ENCODE measurements at places on chromosomes 13 and 19.
A peak's percentile ranks its signal among the peaks of the same experiment; 100 is the strongest.

DNA sequence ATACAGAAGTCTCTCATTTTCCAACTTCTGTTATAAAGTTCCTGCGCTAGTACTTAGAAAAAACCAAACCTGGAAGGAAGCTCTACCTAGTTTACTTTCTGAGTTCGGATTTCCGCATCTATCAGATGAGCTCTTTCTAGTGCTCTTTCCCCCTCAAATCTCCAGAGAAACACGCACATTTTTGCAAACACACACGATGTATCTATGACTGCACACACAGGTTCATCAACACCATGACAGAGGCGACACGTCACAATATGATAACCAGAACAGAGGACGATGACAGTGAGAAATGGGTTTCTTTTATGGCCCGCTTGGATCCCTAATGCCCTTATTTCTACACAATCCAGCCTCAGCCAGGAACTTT, 629 bp upstream of the LRRC63 start:
- peak; percentile 21 for DNase-seq

- DNase-seq, result no peak
Observed at GRCh38 chr19:7130043-7130442, 60.5 kb downstream of the ZNF557 start.

- peak; percentile 33 for DNase-seq
Observed at GRCh38 chr13:25874907-25875306, 176.9 kb downstream of the SHISA2 start.

GRCh38 chr19:2432131-2432848, 4.9 kb upstream of the TIMM13 start:
- no peak for DNase-seq

DNA sequence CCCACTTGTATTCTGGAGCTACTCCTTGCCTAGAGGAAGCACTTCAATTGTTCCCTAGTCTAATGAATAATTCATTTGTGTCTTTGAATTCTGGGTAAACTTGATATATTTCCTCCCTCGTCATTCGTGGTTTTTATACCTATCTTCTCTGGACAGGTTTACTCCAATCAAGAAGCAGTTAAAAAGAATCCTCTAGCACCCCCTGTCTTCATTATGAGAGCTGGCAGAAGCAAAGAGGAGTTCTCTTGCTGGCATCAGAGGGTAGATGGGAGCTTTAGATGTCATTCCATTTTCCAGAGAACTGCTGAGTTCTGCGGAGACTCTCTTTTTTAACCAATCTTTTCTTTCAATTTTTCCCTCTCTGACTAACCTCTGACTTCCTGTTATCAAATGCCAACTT, 627.7 kb downstream of the FGF9 start:
- DNase-seq, result no peak

- DNase-seq, result no peak
Observed at GRCh38 chr19:10730932-10731331, 13.1 kb downstream of the DNM2 start.

DNA sequence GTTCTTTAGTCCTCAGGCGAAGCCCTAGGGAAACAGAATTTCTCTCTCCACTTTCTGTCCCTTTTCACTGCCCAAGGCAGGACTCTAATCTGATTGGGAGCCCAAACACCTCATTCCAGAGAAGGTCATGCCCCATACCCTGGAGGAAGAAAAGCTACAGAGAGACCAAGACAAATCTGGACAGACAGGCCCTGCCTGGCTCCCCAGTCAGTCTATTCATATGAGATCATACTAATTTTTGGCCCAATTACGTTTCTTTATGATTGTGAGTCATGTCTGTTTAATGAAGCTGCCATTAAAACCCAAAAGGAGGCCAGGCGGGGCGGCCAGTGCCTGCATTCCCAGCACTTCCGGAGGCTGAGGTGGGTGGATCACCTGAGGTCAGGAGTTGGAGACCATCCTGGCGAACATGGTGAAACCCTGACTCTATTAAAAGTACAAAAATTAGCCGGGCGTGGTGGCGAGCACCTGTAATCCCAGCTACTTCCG, 3.3 kb upstream of the AP3D1 start:
- DNase-seq, result no peak

GRCh38 chr13:80361298-80361697, 20.4 kb upstream of the SPRY2 start:
- DNase-seq, result no peak

GRCh38 chr19:37932985-37933936, 26.3 kb downstream of the SIPA1L3 start:
- no peak for DNase-seq

- no peak for DNase-seq
Observed at GRCh38 chr19:45118106-45118505, 25.1 kb downstream of the PPP1R37 start.

- no peak for DNase-seq
Observed at GRCh38 chr13:101398191-101398590, 18.1 kb downstream of the NALCN start.

- peak; percentile 44 for DNase-seq
Observed at GRCh38 chr19:54448040-54448773, 792 bp upstream of the LENG8 start.
